ENCODE measurements at places on chromosomes 7 and 10. TPM values are rescaled to one million over a fixed set of nuclear protein-coding genes. Genes with fewer than 3 reads are reported as not detected.

The GPR37 gene
- not detected for polyA plus RNA-seq

The GPR85 gene
- polyA plus RNA-seq: 0.13 TPM

The DIP2C gene
- polyA plus RNA-seq: 1.1 TPM

The SLC29A4 gene
- polyA plus RNA-seq: not detected

The CUBN gene
- 0.39 TPM for polyA plus RNA-seq
